ENCODE measurements at places on chromosomes 5 and 9.

GRCh38 chr9:15329539-15330109, 22.6 kb upstream of the TTC39B start:
- no peak for DNase-seq

DNA sequence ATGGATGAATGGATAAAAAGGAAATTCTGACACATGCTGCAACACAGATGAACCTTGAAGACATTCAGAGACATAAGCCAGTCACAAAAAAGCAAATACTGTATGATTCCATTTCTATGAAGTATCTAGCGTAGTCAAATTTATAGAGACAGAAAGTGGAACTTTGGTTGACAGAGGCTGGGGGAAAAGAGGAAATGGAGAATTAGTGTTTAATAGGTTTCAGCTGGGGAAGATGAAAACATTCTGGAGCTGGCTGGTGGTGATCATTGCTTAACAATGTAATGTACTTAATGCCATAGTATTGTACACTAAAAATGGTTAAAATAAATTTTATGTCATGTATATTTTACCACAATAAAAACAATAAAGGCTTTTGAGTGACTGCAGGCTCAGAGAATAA, 24.2 kb downstream of the PPIC start:
- DNase-seq: no peak

GRCh38 chr5:170297589-170298462, at the start of gene LCP2:
LCP2 (minus strand) TSS chr5:170297777; CDS start chr5:170297611, 166 bp downstream.
- no peak for DNase-seq

DNA sequence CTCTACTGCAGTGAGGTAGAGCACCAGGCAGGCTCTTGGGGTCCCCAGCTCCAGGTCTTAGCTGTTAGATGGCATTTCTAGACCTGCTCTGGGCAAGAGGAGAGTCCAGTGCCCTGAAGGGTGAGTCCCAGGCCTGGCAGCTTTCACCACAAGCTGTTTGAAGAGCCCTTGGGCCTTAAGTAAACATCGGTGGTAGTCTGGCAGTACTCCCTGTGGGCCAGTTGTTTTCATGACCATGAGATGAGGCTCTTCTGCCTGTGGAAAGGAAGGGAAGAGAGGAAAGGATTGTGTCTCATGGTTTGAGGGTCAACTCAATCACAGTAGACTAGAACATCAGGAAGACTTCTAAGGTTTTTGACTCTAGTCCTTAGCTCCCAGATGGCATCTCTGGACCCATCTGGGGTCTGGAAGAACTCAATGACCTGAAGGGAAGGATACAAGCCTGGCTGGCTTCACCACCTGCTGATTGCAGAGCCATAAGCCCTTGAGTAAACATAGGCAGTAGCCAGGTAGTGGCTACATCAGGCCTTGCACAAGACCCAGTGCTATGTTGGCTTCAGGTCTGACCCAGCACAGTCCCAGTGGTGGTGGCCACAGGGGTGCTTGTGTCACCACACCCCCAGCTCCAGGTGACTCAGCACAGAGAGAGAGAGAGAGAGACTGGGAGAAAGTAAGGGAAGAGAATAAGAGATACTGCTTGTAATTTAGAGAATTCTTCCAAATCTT, 114.3 kb upstream of the PCSK5 start:
- DNase-seq: no peak

DNA sequence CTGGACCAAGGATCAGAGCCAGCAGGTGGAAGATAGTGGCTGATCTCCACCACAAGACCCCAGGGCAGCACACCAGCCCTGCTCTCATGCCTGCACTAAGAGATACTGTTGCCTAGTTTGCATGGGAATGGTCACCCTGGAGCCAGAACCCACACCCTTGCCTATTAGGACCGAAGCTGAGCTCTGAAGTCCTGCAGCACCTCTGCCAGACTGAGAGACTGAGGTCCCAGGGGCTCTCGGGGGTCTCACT, 11.3 kb downstream of the ACSL6 start:
- DNase-seq: no peak

DNA sequence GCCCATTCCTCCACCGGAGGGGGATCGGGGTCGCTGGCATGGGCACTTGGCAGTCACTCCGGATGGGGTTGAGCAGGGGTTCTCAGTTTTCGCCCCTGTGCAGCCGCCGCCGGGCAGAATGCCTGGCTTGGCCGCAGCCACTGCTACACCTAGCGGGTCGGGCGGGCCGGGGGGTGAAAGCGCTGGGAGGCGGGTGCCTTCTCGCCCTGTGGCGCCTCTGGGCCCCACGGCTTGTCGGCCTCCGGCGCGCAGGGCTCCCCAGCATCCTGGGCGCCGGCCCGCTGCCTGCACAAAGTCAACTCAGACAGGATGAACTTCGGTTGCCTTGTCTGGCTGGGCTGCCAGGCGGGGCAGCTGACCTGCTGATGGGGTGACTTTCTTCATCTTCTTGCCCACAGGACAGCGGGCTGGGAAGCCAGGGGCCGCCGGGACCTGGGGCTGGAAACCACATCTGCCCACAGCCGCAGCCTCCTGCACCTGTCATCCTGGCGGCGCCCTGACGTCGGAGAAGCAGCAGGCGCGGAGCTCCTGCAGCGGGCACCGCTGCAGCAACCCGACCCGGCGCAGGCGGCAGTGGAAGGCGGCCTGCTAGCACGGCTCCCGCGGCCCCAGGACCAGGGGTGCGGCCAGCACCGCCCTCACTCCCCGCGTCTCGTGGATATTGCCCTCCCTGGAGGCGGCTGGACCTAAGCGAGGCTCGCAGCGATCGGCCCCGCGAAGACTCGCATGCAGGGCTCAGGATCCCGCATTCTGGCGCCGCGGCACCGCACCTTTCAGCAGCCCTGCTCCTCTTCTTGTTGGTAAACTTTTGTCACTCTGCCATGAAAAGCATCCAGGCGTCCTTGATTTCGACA, 1.3 kb upstream of the ANKRD18A start:
- DNase-seq: peak; percentile 64

DNA sequence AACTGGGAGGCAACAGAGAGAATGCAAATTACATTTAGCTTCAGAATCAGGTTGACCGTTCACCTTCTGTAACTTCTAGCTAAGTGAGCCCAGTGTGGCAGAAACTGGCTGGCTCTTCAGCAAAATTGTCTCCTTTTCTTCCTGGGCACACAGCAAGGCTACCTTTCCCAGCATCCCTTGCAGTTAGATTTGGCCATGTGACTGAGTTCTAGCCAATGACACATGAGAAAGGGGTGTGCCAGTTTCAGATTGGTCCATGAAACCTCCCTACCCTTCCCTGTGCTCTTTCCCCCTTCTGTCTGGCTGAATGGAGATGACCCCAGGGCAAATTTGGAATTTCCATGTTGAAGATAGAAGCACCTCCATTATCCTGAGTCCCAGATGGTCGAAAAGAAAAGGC, 72.5 kb upstream of the SMIM23 start:
- peak; percentile 15 for DNase-seq

GRCh38 chr5:142685418-142686209, at the start of gene FGF1:
FGF1 (minus strand) TSS chr5:142686090; CDS start chr5:142614127, 71,963 bp downstream.
- peak; percentile 61 for DNase-seq
